NCI-H226 (cell line): ENCODE measurements at places on chromosomes 6 and 20.

- DNase-seq, result no peak
Measured at GRCh38 chr6:474453-475185, 83.1 kb downstream of the IRF4 start.

DNA sequence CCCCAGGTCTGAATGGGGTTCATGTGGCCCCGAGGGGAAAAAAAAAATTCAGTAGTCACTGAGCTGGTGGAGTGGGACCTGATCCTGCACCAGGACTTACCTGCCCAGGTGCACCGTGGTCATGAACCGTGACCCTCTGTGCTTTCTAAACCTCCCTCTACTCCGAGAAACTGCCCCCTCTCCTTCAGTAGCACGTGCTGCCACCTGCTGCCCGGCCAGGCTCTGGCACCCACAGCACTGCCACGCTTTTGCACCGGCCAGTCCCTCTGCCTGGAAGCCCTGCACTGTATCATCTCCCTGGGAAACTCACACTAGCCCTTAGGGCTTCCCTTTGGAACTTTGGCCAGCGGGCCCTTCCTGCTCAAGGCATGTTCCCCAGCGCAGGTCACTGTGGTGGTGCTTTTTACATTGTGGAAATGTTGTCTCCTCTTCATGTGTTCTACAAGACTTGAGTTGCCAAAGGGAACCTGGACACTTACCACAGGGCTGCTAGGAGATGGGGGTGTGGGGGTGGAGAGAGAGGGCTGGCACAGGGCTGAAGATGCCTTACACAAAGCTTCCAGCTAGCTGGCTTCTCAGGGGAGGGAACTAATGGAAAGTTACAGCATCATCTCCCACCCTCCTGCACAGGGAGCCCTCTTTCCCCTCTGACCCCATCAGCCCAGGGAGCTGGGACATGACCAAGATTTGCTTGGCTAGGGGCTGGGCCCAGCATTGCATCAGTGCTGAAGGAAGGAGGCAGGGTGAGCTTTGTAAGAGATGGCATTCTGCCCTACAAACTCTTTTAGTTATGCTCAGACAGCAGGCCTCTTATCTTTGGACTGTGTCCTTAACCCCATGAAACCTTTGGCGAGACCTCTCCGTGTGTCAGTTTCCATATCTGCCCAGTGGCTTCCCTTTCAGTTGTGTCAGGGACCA, 2.5 kb upstream of the PTPRT start:
- DNase-seq, result no peak

- peak; percentile 62 for DNase-seq
Measured at GRCh38 chr6:37127961-37128862, 41.7 kb upstream of the PIM1 start.

DNA sequence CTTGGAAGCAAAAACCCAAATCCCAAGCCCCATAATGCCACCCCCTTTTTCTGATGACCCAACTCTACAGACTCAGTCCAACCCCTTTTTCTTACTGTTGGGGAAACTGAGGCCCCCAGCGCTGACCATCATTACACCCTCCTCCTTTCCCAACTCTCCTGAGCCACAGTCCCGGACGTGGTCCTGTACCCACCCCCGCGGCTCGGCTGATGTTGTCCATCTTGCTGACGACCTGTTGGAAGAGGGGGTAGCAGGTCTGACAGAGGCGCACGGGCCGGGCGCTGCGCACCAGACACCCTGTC, 533 bp downstream of the OSTM1 start:
- no peak for DNase-seq

DNA sequence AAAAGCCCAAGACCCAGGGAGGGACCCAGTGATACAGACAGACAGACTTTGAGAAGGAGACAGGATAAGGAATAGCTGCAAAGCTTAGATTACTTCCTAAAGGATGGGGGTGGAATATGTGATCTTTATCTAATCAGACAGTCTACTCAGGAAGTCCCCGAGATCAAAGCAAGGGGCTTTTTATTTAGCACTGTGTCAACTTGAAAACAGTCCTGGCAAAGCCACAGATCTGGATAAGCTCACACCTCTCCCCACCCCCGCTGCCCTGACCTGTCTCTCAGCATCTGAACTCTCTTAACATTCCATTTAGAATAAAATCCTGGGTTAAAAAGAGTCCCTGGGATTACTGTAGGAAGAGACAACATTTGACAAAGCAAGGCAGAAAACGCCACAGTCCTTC, 101.5 kb downstream of the ISM1 start:
- no peak for DNase-seq

DNA sequence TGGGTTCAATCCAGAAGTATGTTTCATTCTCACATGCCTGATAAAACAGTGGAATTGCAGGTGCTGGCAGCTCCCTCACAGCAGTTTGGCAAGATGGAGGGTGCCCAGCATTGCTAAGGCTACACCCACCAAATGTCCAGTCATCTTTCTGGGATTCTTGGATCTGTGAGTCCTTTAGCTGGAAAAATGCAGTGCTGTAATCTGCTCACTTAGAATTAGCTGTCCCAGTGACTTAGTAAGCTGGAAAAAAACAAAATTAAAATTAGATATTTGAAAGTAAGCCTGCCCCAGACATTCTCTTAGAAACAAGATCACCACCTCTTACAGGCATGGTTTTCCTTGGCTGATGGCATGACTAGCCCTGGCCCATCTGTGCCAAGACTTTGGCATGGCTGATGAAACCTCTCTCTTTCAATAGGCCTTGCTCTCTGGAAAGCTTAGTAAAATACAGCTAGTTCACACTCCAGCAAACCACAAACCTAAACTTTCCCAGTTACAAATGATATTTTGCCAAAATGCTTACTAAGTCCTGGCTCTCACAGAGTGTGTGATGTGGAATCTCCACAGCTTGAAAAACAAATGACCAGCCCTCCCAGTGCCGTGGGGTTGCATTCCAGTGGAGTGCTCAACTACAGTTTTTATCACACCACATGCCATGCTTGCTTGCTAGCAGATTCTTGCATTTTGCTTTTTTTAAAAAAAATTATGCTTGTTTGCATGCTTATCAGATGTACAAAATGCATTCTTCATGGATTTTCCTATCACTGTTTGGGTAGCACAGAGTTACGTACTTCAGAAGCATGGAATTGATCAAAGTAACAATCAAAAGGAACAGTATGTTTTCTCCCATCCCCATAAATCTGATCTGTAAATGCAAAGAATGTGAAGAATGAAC, 261.5 kb downstream of the EYA4 start:
- peak; percentile 94 for DNase-seq

DNA sequence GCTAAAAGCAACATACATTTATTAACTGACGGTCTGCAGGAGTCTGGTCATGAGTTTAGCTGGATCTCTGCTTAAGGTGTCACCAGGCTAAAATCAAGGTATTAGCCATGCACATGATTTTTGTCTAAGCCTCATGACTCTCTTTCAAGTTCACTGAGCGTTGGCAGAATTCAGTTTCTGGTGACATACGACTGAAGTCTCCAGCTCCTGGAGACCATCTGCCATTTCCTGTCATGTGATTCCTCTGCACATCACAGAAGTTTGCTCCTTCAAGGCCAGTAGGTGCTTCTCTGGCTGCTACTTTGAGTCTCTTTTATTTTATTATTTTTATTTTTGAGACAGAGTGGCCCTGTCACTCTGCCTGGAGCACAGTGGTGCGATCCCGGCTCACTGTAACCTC, 148.4 kb upstream of the EYA4 start:
- DNase-seq, result no peak

DNA sequence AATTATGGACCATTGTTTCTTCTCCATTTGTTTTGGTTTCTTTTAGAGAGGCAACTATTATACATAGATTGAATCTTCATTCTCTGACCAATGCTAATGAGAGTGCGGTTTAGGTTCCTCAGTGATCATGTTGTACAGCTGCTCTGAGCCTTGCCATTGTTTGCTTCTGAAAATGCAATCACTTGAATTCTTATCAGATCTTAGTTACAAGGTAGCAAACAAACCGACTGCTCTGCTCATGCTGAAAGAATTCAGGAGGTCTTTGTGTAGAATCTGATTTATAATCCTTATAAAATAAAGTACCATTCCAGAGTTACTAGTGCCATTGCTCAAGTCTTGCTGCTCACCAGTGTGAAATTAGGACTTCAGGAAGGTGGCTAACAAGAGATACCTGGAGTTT, 569.1 kb upstream of the ID4 start:
- no peak for DNase-seq

- DNase-seq, result no peak
Measured at GRCh38 chr6:93407186-93407585, 12.2 kb downstream of the EPHA7 start.

DNA sequence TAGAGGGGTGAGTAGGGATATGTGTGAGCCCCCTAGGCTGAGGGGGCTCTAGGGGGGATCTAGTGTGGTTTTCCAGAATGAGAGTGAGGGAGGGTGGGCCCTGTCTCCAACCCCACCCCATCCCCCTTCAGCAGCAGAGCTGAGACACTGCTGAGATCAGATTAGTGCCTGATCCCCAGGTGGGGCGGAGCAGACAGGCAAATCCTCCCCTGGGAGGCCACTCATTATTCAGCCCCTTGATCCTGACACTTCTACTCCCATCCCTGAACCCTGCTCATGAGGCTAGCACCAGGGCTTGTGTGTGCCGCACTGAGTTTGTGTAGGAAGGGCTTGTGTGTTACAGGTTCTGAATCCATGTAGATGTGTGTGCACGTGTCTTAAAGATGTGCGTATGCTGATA, 42.5 kb downstream of the SPDEF start:
- no peak for DNase-seq

GRCh38 chr20:32189123-32189410, 18.5 kb downstream of the PLAGL2 start:
- DNase-seq, result no peak

- no peak for DNase-seq
Measured at GRCh38 chr6:71537717-71538116, 249.1 kb downstream of the OGFRL1 start.
